ENCODE measurements at places on chromosomes 6 and 20. TPM values are rescaled to one million over a fixed set of nuclear protein-coding genes. Genes with fewer than 3 reads are reported as not detected.

- no peak overlapping the region for H3K4me3 ChIP-seq
- H3K27ac ChIP-seq = no peak overlapping the region
- no peak for DNase-seq
- H3K4me1 ChIP-seq = no peaks in the 10 kb centered on the region
- no peaks in the 10 kb centered on the region for H3K27me3 ChIP-seq
- no peaks in the 10 kb centered on the region for H3K36me3 ChIP-seq
Measured at GRCh38 chr20:25538838-25539665, 46.3 kb downstream of the NINL start.

- no peak for DNase-seq
- H3K4me1 ChIP-seq = peaks cover 48% of the 10 kb centered on the region
- H3K4me3 ChIP-seq = peak overlapping the region; percentile 99
- peak overlapping the region; percentile 95 for H3K27ac ChIP-seq
Measured at GRCh38 chr6:24718449-24719124, 367 bp downstream of the C6orf62 start.

Gene OVOL2
- not detected for total RNA-seq

DNA sequence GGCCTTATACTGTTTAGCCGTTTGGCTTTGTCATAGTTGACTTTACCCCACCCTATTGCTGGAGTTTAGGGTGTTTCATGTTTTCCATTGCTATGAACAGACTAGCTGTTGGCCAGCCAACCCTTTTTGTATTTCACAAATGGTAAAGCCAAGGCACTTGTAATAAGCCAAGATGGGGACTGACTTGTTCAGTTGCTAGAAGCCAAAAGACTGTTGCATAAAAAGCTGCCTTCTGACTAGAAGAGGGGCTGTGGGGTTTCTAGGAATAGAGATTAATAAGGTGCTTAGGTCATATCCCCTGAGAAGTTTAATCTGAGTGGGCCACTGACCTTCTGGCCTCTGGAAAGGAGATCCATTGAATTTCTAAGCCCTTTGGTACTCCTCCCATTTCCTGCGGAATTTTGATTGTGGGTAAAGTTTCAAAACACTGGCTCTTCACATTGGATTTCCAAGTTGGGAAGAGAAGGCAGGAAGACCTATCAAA lies 211.1 kb downstream of the PLCB4 start:
- H3K4me3 ChIP-seq = no peak overlapping the region
- peaks cover 4% of the 10 kb centered on the region for H3K27me3 ChIP-seq
- no peak for DNase-seq
- H3K27ac ChIP-seq = no peak overlapping the region

DNA sequence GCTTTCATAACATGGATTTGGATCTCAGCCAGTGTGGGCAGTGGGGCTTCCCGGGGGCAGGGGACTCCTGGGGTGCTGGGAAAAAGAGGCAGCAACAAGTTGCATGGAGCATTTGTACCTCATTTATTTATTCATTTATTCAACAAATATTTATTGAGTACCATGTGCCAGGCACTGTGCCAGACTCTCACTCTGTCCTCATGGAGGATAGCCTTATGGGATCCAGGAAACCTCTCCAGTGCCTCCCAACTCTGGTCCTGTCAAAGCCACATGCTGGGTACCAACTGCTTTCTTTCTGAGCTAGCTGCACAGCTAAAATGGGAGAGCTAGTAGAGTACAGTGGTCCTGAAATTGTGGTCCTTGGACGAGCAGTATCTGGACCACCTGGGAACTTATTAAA lies 87.8 kb upstream of the EPB41L1 start:
- no peak overlapping the region for H3K27ac ChIP-seq
- no peaks in the 10 kb centered on the region for H3K27me3 ChIP-seq
- H3K36me3 ChIP-seq = no peaks in the 10 kb centered on the region
- H3K4me1 ChIP-seq = peaks cover 5% of the 10 kb centered on the region
- H3K4me3 ChIP-seq = no peak overlapping the region

DNA sequence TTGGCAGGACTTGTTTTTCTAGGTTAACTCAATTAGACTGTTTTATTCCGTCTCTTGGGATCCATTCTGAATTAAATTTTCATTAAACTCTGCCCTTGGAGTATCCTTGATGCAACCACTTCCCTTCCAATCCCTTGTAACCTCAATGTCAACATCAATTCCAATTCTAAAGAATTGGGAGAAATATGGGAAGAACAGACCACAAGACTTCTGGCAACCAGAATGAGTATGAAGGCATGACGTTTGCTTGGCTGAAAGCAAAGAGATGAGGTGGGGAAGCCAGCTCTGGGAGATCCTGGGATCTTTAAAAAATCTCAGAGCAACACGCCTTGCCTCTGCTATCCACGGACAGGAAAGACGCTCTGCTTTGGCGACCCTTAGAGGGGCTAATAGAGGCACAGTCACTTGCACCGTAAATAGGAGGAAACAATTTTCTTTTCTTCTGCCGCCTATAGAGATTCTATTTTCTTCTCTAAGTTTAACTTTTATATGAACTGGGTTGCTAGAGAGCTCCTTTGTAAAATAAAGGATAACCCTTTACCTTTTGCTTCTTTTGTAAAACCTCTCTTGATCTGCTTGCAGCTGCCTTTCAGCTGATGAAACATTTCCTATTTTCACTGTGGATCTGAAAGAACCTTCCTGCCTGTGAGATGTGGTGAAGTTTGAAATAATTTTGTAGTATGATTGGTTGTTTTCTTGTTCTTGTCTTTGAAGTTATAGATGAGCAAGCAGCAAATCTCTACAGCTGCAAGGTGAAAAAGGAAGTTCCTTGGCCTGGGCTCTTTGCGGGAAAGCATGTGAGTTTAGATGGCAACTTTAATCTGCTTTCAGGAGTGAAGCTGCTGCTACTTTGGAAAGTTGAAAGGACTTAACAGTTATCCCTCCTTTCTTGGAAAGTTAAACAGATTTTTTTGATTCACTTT lies at the start of gene ASIP:
TSS of gene ASIP (plus strand) at position 731 of the 923 bp plus-strand sequence. CDS start 18,952 bp downstream, outside the sequence.
- no peaks in the 10 kb centered on the region for H3K36me3 ChIP-seq
- peaks cover 18% of the 10 kb centered on the region for H3K4me1 ChIP-seq
- no peaks in the 10 kb centered on the region for H3K27me3 ChIP-seq

DNA sequence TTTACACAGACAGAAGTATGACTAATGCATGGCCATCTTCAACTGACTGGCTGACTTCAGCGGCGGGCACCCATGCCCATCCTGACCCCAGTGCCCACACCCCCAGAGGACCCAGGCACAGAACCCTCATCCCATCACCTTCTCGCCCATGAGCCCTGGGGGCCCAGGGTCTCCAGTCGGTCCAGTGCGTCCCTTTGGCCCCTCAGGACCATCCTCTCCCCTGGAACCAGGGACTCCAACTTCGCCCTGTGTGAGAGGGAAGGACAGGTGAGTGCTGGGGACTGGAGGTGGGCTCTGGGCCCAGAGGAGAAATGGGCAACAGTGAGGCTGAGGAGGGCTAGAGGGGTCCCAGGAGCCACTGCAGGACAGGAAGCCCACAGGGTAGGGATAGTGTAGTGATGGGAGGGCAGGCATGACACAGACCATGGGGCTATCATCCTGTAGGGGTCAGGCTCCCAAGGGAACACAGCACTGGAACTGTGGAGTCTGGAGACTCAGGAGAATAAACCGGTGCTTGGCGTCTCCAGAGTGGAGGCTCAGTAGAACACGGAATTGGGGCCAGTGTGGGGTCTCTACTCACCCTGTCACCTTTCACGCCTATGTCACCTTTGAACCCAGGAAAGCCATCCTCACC lies 16.7 kb downstream of the COL11A2 start:
- H3K27me3 ChIP-seq = no peaks in the 10 kb centered on the region
- DNase-seq = no peak
- no peak overlapping the region for H3K27ac ChIP-seq
- no peaks in the 10 kb centered on the region for H3K36me3 ChIP-seq
- H3K4me1 ChIP-seq = no peaks in the 10 kb centered on the region

Gene PNLDC1
- total RNA-seq = not detected

GRCh38 chr20:24046888-24047287 lies 58.3 kb upstream of the GGTLC1 start:
- no peak overlapping the region for H3K27ac ChIP-seq
- no peak overlapping the region for H3K4me3 ChIP-seq
- DNase-seq = no peak
- H3K36me3 ChIP-seq = no peaks in the 10 kb centered on the region

GRCh38 chr20:3342766-3343165 lies 64.7 kb downstream of the DNAAF9 start:
- H3K4me1 ChIP-seq = no peaks in the 10 kb centered on the region
- H3K27me3 ChIP-seq = no peaks in the 10 kb centered on the region
- H3K36me3 ChIP-seq = no peaks in the 10 kb centered on the region
- DNase-seq = no peak

- H3K4me1 ChIP-seq = peaks cover 10% of the 10 kb centered on the region
- no peak overlapping the region for H3K4me3 ChIP-seq
- H3K27me3 ChIP-seq = peaks cover 40% of the 10 kb centered on the region
- H3K27ac ChIP-seq = no peak overlapping the region
- no peaks in the 10 kb centered on the region for H3K36me3 ChIP-seq
- DNase-seq = no peak
Measured at GRCh38 chr20:31476294-31476585, 1.2 kb downstream of the REM1 start.

Gene NNAT
- 0.91 TPM for total RNA-seq

DNA sequence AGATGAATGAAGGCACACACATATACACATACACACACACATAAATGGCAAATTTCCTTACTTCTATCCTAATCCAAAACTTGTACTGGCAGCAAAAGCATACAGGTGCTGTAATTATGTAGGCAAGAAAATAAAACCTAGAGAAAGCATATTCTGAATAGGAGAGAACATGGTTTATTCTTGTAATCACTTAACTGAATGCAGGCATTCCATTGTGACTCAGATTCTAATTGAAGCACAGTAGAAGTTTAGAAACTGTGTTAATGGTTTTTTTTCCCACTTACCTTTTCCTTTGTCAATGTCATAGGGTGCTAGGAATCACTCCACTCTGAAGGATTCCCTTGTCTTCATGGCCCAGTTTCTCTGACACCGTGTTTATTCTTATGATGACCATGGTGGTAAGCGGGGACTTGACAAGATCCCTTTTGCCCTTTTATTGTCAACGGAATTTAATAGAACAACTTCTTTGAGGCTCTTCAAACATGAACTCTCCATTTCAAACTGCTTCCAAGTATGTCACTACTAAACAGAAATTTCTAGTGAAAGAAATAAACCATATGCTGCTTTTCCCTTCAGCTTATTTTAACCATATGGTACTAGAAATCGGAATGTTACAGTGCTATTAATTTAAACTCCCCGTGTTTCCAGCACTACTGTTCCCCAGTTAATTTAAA lies 164.2 kb downstream of the OGFRL1 start:
- no peak overlapping the region for H3K4me3 ChIP-seq
- H3K27me3 ChIP-seq = peaks cover 2% of the 10 kb centered on the region
- no peak overlapping the region for H3K27ac ChIP-seq
- no peak for DNase-seq
- H3K4me1 ChIP-seq = no peaks in the 10 kb centered on the region

DNA sequence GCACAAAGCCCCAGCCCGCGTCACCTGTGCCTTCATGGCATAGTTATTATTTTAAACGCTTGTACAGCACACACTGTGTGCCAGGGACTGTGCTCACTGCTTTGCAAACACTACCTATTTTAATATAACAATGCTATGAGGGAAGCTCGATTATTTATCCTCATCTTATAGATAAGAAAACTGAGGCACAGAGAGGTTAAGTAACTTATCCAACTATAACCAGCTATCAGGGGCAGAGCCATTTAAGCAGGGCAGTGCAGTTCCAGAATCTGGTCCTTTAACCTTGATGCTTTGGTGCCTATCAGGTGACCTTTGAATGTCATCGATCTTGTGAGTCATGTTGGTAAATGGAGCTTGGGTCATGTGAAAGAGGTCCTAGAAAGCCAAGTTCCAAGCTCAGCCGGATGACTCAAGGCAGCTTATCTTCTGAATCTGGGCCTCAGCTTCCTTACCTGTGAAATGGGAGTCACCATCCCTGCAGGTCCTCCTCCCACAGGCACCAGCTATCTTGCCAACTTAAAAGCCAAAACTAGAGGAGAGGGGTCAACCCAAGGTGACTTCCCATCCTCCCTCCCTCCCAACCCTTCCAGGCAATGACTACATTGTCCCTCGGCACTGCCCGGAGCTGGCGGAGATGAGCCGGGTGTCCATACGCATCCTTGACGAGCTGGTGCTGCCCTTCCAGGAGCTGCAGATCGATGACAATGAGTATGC lies 56.4 kb upstream of the TTPAL start:
- peaks cover 3% of the 10 kb centered on the region for H3K27me3 ChIP-seq
- H3K4me3 ChIP-seq = no peak overlapping the region
- no peaks in the 10 kb centered on the region for H3K4me1 ChIP-seq
- H3K36me3 ChIP-seq = no peaks in the 10 kb centered on the region

GRCh38 chr6:105744815-105745214 lies 341.3 kb upstream of the PRDM1 start:
- H3K27me3 ChIP-seq = peaks cover 10% of the 10 kb centered on the region
- DNase-seq = no peak
- no peaks in the 10 kb centered on the region for H3K36me3 ChIP-seq
- H3K4me1 ChIP-seq = peaks cover 4% of the 10 kb centered on the region
- no peak overlapping the region for H3K27ac ChIP-seq

GRCh38 chr6:3052481-3053230 lies 15.6 kb upstream of the RIPK1 start:
- H3K4me1 ChIP-seq = peaks cover 17% of the 10 kb centered on the region
- no peak for DNase-seq
- no peak overlapping the region for H3K27ac ChIP-seq
- peak overlapping the region; percentile 74 for H3K4me3 ChIP-seq
- H3K36me3 ChIP-seq = no peaks in the 10 kb centered on the region

GRCh38 chr6:136550045-136550329 lies 235 bp downstream of the MAP7 start:
- H3K27me3 ChIP-seq = peaks cover 43% of the 10 kb centered on the region
- DNase-seq = no peak
- H3K36me3 ChIP-seq = no peaks in the 10 kb centered on the region
- peaks cover 4% of the 10 kb centered on the region for H3K4me1 ChIP-seq
- H3K27ac ChIP-seq = no peak overlapping the region

DNA sequence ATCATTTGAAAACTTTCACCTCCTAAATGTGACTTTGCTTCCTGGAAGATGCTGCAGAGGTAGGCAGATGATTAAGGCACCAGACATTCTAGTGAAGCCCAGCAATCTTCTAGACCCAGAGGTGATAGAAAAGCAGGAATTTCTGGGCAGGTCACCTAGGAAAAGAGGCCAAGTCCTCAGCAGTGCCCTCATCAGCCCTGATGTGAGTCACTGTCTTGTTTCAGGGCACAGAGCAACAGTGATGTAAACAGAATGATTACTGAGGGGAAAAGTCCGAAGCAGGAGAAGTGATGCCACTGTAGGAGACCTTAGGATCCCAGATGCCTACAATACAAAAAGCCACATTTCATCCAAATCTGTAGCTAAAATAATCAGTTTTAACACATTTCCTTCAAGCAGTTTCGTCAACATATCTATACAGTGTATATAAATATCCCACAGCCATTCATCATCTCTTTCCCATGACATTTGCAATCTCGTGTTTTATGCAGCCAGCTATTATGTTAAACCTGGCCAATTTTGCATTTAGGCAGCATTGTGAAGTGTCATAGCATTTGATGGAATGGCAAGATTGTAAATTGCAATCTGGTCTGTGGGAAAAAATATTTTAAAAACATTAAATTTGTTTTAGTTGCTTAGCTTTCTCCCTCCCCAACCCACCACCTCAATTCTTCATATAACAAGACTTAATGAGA lies 401.2 kb upstream of the RNF217 start:
- H3K27ac ChIP-seq = no peak overlapping the region
- H3K36me3 ChIP-seq = no peaks in the 10 kb centered on the region
- no peak for DNase-seq
- no peaks in the 10 kb centered on the region for H3K27me3 ChIP-seq
- no peaks in the 10 kb centered on the region for H3K4me1 ChIP-seq

Data from activated naive CD4-positive, alpha-beta T cell treated with anti-CD3 and anti-CD28 coated beads for 36 hours (primary cell).